ENCODE measurements at places on chromosomes 5 and 9.

GRCh38 chr9:112793213-112793810 is 42.8 kb downstream of the SNX30 start:
- peak; percentile 12 for DNase-seq

GRCh38 chr5:79030663-79031484 is 38.6 kb downstream of the DMGDH start:
- DNase-seq: no peak

DNA sequence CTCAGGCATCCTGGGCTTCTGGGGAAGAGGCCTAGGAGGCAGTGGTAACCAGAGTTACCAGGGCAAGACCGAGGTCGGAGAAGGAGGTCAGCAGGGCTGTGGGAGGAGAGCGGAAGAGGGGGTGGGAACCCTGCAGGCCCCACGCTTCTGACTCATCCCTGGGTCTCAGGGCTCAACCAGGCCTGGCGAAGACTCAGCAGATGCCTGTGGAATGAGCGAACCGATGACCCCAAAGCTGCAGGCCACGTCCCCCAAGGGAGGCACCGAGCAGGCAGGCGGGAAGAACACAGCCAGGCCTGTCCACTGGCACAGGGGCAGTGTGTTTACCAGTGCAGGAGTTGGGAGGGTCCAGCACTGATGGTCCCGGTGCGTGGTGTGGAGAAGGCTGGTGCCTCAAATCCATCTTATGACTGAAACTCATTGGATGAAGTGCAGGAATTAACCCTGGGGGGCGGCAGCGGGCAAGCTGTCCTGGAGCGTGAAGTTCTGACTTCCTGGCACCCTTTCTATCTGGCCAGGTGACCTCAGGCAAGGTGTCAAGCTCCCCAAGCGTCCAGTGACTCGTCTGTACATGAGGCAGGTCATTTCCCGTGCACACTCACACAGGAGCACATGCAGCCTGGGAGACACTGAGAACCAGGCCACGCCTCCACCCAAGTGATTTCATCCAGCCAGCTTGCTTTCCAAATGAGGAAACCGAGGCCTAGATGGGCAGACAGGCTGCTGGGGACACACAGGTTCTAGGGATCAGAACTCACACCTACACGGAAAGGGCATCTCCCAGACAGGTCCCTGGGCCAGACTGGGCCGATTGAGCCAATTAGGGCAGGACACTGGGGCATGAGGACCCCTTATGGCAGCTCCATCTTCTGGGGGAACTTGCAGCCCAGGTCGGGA is 69.1 kb downstream of the ADAMTS2 start:
- no peak for DNase-seq

- DNase-seq: peak; percentile 43
Measured at GRCh38 chr9:136160381-136160841, 41.7 kb upstream of the TMEM250 start.

- DNase-seq: no peak
Measured at GRCh38 chr9:9392755-9393154, 1220.0 kb downstream of the PTPRD start.

All from progenitor cell of endocrine pancreas (in vitro differentiated cells).